ENCODE measurements at places on chromosomes 4 and X.
A peak's percentile ranks its signal among the peaks of the same experiment; 100 is the strongest.

DNA sequence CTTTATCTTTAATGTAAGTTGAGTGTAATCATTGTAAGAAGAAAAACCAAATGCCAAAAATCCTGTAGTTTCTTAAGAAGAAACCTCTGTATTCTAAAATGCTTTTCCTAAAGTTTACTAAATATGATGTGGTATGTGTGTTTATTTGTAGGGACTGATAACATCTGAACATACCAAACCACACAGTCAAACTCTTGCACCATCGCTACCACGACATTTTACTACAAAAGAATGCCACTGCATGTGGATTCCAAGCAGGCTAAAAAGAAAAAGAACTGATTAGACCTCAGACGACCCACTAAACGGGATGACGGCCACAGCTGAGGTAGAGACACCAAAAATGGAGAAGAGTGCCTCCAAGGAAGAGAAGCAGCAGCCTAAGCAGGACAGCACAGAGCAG is 46.1 kb downstream of the LAS1L start:
- DNase-seq, result no peak

- DNase-seq, result no peak
Measured at GRCh38 chr4:39812500-39812899, 114.6 kb downstream of the UBE2K start.

DNA sequence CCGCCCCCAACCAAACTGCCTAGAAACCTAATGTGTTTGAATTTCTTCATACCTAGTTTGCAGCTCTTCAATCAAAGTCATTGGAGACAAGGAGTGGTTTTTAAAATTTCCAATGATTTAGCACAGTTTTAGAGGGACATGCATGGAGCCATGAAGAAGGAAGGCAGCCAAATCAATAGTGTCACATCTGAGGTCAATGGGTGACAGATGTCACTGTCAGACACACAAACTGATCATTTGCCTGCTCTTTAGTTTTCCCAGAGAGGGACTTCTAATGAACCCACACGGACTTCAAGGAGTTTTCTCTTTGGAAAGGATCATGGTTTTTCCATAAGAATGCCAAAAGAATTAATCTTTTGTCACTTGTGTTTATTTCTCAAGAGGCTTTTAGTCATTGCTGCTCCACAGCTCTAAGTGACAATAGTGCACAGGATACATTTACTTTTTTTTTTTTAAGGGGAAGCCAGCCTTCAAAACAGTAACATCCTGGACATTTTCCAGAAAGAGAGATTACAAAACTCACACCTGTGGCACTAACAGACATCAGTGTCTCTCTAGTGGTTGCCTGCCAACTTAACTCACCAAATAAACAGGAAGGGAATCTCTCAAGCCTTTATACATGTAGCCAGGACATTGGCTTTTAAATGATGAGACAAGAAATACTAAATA is 251.1 kb upstream of the DIAPH2 start:
- DNase-seq, result no peak

- no peak for DNase-seq
Measured at GRCh38 chr4:153292897-153293741, 51.4 kb upstream of the MND1 start.

GRCh38 chr4:185535612-185536410 is 504 bp upstream of the PDLIM3 start:
- DNase-seq, result no peak

GRCh38 chr4:75653845-75654503 is 19.2 kb downstream of the G3BP2 start:
- DNase-seq, result no peak

DNA sequence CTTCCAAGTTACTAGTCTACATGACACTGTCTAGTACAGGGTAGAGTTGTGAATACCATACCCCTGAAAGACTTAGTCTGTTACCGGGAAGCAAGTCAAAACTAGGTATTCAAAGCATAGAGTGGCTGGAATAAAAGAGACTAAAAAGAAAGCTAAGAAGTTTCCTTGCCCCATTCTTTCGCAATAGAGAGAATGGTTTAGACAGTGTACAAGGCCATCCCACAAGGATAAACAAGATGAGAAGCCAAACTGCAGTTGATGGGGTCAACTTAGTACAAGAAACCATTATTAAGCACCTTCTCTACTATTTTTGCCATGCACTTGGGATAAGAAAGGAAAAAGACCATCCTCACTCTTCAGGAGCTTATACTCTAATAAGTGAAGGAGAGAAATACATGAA is 30.3 kb downstream of the AMMECR1 start:
- no peak for DNase-seq

GRCh38 chrX:132393085-132393484 is 95.8 kb downstream of the MBNL3 start:
- no peak for DNase-seq

DNA sequence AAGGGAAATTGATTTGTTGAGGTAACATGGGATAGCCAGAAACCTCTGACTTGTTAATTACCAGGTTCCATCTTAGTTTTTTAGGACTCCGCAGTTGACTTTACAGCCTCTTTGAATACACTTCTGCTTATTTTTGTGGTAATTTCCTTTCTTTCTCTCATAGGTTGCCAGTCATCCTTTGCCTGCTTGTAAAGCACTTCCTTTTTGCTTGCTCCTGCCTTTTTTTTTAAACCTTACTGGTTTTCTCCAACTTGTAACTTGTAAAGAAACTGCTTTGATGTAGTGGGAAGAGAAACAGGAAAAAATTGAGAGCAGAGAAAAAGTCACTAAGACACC is 2.6 kb downstream of the PGK1 start:
- no peak for DNase-seq

- DNase-seq, result peak; percentile 44
Measured at GRCh38 chr4:139889264-139889663, 223.6 kb downstream of the MGST2 start.

DNA sequence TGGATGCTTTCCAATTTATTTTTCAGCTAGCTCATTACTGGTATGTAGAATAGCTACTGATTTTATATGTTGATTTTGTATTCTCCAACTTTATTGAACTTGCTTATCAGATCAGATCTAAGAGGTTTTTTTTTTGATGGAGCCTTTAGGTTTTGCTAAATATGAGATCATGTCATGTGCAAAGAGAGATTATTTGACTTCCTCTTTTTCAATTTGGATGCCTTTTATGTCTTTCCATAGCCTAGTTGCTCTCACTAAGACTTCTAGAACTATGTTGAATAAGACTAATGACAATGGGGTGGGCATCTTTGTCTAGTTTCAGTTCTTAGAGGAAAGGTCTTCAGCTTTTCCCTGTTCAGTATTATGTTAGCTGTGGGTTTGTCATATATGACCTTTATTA is 11.7 kb downstream of the MAGEE1 start:
- no peak for DNase-seq

DNA sequence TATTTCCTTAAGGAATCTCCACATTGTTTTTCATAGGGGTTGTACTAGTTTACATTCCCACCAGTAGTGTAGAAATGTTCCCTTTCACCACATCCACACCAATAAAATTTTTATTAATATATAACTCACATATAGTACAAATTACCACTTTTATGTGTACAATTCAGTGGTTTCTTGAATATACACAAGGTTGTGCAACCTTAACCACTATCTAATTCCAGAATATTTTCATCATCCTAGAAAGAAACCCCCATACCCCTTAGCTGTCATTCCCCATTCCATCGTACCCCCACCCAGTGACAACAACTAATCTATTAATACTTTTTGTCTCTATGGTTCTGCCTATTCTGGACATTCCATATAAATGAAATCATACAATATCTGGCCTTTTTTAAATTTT is 108.3 kb upstream of the USP9X start:
- no peak for DNase-seq

DNA sequence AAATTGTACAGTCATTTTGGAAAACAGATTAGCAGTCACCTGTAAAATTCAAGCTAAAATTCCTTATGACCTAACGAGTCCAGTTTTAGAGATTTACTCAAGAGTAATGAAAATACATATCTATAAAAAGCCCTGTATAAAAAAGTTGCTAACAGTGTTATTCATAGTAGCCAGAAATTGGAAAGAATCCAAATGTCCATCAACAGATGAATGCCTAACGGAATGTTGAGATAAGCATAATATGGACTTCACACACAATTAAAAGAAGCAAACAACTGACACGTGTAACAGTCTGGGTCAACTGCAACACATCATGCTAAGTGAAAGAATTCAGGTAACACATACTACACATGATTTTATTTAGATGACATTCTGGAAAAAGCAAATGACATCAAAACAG is 584.8 kb upstream of the AGA start:
- no peak for DNase-seq

- no peak for DNase-seq
Measured at GRCh38 chr4:17120761-17121160, 222.3 kb upstream of the LDB2 start.

DNA sequence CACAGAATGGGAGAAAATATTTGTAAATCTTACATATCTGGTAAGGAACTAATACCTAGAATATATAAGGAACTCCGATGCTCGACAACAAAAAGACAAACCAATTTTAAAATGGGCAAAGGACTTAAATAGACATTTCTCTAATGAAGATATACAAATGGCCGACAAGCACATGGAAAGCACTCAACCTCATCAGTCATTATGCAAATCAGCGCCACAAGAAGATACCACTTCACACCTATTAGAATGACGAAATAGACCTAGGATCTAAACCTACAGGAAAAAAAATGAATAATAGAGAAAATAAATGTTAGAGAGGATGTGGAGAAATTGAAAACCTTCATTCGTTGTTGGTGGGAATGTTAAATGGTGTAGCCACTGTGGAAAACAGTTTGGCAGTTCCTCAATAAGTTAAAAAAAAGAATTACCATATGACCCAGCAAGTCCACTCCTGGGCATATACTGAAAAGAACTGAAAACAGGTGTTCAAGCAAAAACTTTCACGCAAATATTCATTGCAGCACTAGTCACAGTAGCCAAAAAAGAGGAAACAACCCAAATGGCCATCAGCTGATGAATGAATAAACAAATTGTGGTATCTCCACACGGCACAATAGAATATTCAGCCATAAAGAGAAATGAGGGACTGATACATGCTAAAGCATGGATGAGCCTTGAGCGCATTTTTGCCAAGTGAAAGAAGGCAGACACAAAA is 57.3 kb upstream of the WDR19 start:
- no peak for DNase-seq

DNA sequence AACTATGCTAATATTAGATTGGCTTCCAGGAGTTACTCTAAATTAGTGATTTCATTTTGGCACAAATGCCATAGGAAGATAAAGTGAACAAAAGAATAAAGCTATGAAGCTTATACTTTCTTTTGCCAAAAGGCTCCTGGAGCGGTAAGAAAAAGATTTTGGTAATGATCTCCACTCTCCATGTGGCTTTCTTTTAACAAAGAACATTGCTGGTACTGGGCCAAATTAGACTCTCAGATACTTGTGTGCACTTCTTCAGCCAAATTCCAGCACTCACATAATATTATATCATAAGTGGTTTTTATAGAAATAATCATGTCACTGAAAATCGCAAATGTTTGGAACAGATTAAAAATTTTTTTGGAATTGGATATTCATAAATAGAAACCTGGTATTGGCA is 142.4 kb upstream of the FGF13 start:
- no peak for DNase-seq

GRCh38 chrX:133859860-133860259 is 125.5 kb downstream of the GPC3 start:
- DNase-seq, result no peak

DNA sequence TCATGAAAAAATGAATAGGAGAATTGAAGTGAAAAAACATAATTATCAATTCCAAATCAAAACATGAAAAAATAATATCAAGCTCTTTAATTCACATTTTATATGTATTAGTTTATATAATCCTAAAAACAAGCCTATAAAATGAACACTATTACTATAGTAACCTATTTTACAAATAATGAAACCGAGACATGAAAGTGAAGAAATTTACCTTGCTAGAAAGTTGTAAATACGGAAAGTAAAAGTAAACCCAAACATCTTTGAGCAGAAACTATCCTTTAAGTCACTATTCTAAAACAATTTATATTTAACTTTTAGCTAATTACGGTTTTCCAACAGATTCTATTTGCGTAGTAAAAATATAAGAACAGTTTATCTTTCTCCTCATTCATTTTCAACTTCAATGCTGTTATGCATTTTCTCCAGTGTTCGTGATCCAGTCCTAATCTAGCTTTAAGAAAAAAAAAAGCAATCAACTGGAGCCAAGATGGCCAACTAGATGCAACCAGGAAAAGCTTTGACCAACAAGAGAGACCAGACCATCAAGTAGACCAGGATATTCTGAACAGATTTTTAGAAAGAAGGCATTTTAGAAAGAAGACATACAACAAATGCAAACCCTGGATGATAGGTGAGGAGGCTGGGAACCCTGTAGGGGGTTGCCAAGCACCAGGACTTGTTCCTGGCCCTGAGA is 67.0 kb downstream of the DDX53 start:
- DNase-seq, result no peak

DNA sequence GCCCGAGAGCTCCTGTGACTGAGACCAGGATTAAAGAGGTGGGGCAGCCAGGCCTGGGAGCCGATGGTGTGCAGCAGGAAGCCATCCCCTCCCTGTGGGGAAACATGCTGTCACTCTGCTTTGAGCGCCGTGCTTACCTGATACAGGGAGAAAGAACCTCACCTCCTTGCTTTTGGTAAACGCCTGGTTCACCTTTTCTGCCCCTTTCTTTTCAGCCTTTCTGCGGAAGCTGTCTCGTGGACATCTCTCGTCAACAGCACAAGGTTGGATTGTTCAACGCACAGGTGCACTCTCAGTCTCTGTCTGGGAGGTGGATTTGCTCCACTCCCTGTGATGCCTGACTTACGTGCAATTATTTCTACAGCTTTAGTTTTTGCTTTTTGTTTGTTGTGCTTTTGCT is 12.0 kb downstream of the ZFYVE28 start:
- DNase-seq, result no peak

GRCh38 chr4:88792268-88792781 is 94.7 kb upstream of the NAP1L5 start:
- no peak for DNase-seq

- DNase-seq, result no peak
Measured at GRCh38 chr4:40564004-40564403, 65.7 kb downstream of the RBM47 start.

GRCh38 chr4:82380344-82380743 is 6.6 kb upstream of the HNRNPD start:
- DNase-seq, result peak; percentile 87

- DNase-seq, result peak; percentile 38
Measured at GRCh38 chr4:166165829-166166420, 292.9 kb downstream of the TLL1 start.

GRCh38 chrX:24805201-24805600 is 111.5 kb downstream of the POLA1 start:
- DNase-seq, result no peak

DNA sequence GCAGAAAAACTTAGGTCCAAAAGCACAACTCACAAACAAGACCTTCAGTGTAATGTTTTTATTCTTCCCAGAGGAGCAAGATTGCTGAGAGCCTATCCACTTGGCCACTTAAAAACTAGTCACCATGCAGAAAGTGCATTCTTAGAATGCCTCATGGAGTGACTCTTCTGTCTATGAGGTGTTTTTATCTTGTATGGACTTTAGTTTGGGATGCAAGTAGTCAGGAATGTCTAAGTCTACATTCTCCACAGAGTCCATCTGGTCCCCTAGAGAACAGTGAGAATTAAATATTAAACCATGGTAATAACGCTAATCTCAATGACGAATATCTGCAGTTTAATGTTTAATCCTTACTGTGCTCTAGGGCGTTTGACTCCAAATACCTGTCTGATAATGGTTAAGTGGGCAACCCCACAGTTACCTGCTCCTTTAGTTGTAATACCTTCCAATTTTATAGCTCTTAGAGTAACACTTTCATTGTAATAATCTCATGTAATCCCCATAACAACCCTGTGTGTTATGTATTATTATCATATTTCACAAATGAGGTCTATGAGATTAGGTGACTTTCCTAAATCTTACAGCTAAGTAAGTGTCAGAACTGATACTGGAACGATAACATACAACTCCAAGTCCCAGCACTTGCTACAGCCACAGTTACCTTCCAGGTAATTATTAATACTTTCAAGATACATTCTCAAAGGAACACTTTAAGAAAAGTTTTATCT is 235.6 kb upstream of the JADE1 start:
- DNase-seq, result no peak
